Posterior cingulate gyrus (tissue), 11 donors: ENCODE measurements at places on chromosomes 2 and 18.
A peak's percentile ranks its signal among the peaks of the same experiment; 100 is the strongest.

GRCh38 chr18:22981274-22982133 is 48.4 kb downstream of the RBBP8 start:
- no peak for DNase-seq

- DNase-seq = no peak
These were observed 78.5 kb downstream of the MAIP1 start for GRCh38 chr2:200033929-200034328.

DNA sequence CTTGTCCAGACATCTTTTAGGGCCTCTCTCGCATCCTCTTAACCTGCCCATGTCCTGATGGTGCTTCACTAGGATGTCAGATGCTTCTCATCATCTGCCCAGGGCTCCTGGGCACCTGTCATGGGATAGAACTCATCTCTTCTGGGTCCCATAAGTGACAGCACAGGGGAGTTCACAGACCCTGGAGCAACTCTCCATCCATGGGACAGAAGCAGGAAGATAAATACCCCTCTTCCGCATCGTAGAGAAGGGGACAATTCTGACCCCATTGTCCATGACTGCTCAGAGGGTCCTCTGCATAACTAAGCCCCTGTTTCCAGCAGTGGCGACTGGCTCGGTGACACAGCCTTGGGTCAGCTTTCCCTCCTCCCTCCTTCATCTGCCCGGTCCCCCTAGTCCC is 82.3 kb downstream of the TWIST2 start:
- no peak for DNase-seq

- no peak for DNase-seq
These were observed 2.3 kb upstream of the PLEKHH2 start for GRCh38 chr2:43634604-43635306.

DNA sequence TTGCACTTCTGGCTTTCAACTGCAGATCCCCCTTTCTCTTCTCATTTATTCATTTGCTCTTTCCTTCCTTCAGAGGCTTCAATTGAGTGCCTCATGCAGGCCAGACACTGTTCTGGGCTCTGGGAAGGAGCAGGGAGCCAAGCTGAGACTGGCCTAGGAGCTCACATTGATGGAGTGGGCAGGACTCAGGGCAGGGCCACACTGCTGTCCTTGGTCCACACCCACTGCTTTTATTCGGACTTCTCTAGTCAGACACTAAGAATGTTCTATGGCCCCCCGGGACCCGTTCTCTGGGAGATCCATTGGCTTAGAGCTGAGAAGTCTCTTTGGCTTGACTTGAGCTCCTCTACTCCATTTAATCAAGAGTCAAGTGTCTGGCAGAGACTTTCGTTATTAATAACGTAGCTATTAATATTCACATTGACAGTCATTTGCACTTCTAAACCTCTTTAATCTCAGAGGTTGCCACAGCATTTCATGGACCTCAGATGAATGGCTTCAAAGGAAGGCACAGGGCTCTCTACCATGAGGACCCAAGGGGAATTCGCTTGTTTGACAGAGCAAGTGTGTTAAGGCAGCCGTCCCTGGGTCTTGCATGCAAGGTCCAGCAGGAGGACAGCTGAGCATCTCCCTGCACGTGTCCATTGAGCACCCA is 20.1 kb downstream of the SH3RF3 start:
- no peak for DNase-seq

DNA sequence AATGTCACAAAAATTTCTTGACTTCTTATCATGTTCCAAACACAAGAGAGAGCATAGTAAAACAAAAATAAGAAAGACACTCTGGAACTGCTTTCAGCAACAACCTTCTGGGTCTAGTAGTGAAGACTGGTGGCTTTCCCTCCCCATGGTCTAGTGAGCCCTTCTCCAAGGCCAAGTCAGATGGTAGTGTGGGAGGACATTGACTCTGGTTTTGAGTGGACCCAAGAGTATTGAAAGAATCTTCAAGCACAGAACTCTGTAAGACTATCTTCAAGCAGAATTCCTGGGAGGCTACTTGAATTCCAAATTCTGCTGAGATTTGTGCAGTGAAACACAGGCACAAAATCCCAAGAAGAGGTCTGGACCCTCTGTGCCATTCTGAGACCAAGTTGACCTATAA is 21.1 kb downstream of the ANTXR1 start:
- no peak for DNase-seq

DNA sequence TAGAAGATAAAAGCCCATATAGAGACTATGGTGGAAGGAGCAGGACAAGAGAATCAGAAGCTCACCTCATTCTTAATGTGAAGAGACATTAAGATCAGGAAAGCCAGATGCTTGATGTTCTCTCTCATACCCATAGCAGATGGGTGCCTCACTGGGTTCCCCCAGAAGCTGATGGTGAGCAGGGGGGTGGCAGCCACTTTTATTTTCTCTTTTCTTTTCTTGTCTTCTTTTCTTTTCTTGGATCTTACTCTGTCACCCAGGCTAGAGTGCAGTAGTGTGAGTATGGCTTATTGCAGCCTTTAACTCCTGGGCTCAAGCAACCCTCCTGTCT is 14.8 kb upstream of the CXCR4 start:
- DNase-seq = no peak

DNA sequence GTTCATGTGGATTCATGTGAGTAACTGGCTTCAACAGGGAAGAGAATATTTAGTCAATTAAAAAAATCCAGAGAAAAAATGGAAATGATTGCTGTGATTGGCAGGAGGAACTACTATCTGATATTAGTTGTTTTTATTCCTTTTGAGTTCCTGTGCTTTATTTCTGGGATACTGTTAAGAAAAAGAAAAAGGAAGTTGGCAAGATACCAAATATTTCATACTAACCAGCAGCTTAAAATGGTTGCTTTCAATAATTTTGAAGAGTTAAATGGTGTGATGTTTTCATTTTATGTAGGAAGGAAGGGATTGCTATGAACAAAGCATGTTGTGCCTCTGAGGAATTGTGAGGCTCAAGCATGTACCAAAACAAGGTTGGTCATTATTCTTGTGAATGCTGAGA is 8.1 kb upstream of the MTX2 start:
- DNase-seq = no peak

GRCh38 chr2:160096409-160096808 is 34.0 kb upstream of the PLA2R1 start:
- no peak for DNase-seq

DNA sequence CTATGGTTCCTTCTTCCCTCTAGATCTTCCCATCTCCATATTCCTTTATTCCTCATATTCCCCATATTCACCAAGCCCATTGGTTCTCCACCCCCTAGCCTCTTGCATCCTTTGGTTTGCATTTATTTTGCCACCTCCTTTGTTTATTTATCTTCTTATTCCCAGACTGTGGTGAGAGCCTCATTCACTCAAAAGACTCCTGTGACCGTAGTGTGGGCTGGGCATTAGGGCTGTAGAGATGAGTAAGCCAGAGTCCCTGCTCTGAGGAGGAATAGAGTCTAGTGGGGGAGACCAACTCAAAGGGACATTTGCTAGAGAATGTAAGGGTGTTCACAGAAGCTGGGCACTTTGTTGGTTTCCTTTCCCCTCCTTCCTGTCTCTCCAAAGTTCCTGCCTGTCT is 8.3 kb downstream of the ATG16L1 start:
- no peak for DNase-seq

DNA sequence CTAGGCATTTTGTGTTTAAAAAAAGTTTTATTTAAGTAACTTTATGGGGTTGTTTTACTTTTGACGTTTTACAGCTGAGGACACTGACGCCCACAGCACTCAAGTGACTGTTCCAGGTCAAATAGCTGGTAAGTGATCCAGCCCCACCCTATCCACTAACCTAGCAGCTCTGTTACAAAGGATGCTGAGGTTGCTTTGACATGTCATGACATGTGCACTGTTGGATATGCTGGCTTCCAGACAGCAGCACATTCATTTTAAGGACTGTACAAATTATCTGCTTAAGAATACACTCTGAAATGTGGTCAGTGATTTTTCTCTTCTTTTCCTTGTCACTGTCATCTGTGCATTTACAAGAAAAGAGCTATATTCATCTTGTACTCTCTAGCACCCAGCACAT is 417.5 kb downstream of the ZEB2 start:
- DNase-seq = no peak

GRCh38 chr2:227661827-227662226 is 4.8 kb upstream of the SCYGR5 start:
- DNase-seq = no peak

GRCh38 chr2:64700133-64700809 is 46.6 kb upstream of the SERTAD2 start:
- no peak for DNase-seq

- DNase-seq = no peak
These were observed 19.3 kb downstream of the STK25 start for GRCh38 chr2:241489088-241489487.

DNA sequence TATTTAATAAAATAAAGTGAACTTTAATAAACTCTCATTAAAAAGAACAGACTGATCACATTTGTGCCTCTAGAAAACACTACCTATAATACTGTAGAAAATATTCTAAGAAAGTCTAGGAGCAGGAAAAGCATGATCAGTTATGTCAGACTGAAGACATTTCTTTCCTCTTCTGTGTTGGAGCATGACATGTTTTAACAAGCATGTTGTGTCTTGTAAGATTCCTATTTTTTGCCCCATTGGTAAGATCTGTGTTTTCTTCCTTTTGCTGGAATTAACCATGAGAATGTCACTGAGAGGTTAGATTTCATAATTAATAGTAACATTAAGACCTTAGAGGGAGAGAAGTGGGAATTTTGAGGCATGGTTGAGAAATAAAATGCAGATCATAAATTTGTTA is 27.7 kb downstream of the LAMA3 start:
- no peak for DNase-seq

DNA sequence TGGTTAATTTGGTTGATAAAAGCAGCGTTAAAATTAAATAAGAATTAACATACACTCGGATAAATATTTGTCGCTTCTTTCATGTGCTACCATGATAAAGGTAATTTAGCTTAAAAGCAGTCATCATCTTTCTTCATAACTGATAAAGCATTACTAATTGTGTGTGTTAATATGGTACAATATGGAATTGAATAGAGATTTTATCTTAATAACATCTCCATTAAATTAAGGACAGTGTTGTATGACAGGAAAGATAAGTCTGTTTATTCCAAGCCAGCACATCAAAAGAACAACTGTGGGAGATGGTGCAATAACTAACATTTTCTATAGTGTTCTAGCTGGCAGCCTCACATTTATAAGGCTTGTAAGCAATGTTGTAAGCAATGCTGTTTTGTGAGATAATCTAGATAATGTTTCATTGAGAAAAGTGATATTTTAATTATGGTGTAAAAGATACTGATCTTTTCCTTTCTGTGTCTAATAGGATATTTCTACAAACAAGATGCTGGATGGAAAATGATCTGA is 64.4 kb upstream of the AFF3 start:
- no peak for DNase-seq

DNA sequence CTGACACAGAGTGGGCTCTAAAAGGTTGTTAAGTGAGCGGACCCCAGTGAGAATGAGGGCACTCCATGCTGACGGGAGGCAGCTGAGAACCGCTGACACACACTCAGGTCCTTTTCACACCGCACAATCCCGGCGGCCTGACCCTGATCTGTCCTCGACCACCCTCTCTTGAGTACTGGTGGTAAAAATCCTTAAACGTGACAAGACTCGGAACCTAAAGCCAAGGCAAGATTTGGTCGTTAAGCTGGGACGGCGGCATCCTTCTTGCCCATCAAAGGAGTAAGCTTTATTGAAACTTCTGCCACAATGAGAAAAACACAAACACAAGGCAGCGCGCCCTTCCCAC is 569 bp downstream of the TMX3 start:
- peak; percentile 83 for DNase-seq

- DNase-seq = no peak
These were observed 29.3 kb upstream of the ZNF385B start for GRCh38 chr2:179890666-179891065.

GRCh38 chr2:54722641-54723040 is 821 bp upstream of the EML6 start:
- no peak for DNase-seq

GRCh38 chr18:35322486-35323458 is 21.4 kb downstream of the ZNF24 start:
- DNase-seq = no peak

GRCh38 chr18:31399306-31400032 is 22.9 kb downstream of the DSG4 start:
- DNase-seq = no peak
